Naive thymus-derived CD8-positive, alpha-beta T cell (primary cell): ENCODE measurements at places on chromosomes 6 and 20. TPM values are rescaled to one million over a fixed set of nuclear protein-coding genes. Genes with fewer than 3 reads are reported as not detected.

- H3K36me3 ChIP-seq, result no peaks in the 10 kb centered on the region
- no peak for DNase-seq
- H3K27me3 ChIP-seq, result peaks cover 14% of the 10 kb centered on the region
- H3K4me3 ChIP-seq, result no peak overlapping the region
Observed at GRCh38 chr6:39453241-39453640, 130.7 kb upstream of the KCNK16 start.

- H3K27me3 ChIP-seq, result peaks cover 6% of the 10 kb centered on the region
- no peak overlapping the region for H3K27ac ChIP-seq
- peaks cover 7% of the 10 kb centered on the region for H3K4me1 ChIP-seq
- no peak for DNase-seq
- no peaks in the 10 kb centered on the region for H3K36me3 ChIP-seq
- no peak overlapping the region for H3K4me3 ChIP-seq
Observed at GRCh38 chr6:6694368-6694780, 105.9 kb downstream of the LY86 start.

DNA sequence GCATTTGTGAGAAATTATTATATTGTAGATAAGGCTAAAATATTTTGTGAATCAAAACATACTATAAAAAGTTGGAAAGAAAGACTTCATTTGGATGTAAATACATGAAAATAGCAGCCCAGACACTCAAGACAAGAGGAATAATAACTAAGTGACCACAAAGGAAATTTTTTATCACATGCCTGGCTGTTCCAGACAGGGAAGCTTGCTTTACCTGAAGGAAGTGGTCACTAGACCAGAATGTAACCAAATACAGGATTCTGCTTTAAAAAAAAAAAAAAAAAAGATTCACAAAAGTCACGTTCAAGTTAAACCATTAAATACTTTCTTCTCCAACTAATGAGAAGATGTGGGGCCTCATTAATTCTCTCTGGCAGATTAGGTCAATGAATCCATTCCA lies 9.3 kb upstream of the HLA-DQB2 start:
- H3K36me3 ChIP-seq, result no peaks in the 10 kb centered on the region
- H3K27me3 ChIP-seq, result peaks cover 20% of the 10 kb centered on the region
- no peak for DNase-seq
- no peak overlapping the region for H3K4me3 ChIP-seq

DNA sequence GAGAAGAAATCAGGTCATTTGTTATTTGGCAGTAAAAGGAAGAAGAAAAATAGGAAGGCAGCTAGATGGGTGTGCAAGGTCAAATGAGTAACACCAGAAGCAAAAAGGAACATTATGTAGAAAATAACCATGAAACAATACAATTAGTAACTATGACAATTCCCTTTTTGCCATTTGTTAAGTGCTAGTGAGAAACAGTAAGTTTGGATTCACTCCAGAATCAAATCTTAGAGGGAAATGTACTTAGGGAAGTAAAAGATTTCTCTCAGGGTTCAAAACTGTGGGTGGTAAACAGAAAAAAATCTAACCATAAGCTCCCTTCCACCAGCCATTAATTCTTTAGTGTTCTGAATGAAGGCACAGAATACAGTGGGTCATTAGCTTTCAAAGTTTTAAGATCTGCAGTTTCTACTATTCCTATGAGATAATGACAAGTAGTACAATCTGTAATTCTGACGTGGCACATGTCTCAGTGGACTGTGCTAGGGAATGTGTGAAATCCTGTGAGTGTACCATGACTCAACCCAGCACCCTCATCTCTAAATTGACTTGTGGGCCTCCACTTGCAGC lies 17.1 kb downstream of the REPS1 start:
- no peaks in the 10 kb centered on the region for H3K27me3 ChIP-seq
- H3K4me3 ChIP-seq, result no peak overlapping the region
- H3K27ac ChIP-seq, result no peak overlapping the region
- H3K36me3 ChIP-seq, result no peaks in the 10 kb centered on the region
- H3K4me1 ChIP-seq, result peaks cover 85% of the 10 kb centered on the region
- DNase-seq, result no peak

The SLC13A3 gene
- polyA plus RNA-seq, result not detected

GRCh38 chr20:59589086-59589684 lies 15.2 kb upstream of the PHACTR3 start:
- DNase-seq, result no peak
- no peaks in the 10 kb centered on the region for H3K36me3 ChIP-seq
- H3K27me3 ChIP-seq, result peaks cover 24% of the 10 kb centered on the region
- peaks cover 6% of the 10 kb centered on the region for H3K4me1 ChIP-seq
- H3K27ac ChIP-seq, result no peak overlapping the region
- H3K4me3 ChIP-seq, result no peak overlapping the region

GRCh38 chr6:161686655-161687054 lies 412.8 kb upstream of the AGPAT4 start:
- no peak for DNase-seq
- H3K36me3 ChIP-seq, result no peaks in the 10 kb centered on the region
- no peak overlapping the region for H3K4me3 ChIP-seq
- no peaks in the 10 kb centered on the region for H3K27me3 ChIP-seq
- no peak overlapping the region for H3K27ac ChIP-seq

DNA sequence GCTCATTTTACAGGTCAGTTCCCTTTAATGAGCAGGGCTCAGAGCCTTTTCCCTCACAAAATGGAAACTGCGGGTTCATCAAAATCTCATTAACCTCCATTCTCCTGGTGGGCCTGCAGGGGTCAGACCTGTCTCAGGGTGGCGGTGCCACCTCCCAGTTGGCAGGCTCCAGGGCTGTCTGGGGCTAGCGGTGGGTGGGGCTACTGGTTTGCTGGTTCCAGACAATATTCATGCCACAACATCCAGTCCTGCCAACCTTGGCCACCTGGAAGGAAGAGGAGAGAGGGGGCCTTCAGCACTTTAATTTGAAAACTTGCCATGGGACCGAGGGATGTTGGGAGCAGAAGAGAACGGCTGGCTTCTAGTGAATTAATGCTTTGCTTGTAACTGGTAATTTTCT lies 41.9 kb upstream of the CTNNBL1 start:
- H3K27ac ChIP-seq, result no peak overlapping the region
- H3K4me3 ChIP-seq, result no peak overlapping the region
- no peak for DNase-seq
- peaks cover 9% of the 10 kb centered on the region for H3K27me3 ChIP-seq
- no peaks in the 10 kb centered on the region for H3K36me3 ChIP-seq

The LY6G6F gene
- not detected for polyA plus RNA-seq

DNA sequence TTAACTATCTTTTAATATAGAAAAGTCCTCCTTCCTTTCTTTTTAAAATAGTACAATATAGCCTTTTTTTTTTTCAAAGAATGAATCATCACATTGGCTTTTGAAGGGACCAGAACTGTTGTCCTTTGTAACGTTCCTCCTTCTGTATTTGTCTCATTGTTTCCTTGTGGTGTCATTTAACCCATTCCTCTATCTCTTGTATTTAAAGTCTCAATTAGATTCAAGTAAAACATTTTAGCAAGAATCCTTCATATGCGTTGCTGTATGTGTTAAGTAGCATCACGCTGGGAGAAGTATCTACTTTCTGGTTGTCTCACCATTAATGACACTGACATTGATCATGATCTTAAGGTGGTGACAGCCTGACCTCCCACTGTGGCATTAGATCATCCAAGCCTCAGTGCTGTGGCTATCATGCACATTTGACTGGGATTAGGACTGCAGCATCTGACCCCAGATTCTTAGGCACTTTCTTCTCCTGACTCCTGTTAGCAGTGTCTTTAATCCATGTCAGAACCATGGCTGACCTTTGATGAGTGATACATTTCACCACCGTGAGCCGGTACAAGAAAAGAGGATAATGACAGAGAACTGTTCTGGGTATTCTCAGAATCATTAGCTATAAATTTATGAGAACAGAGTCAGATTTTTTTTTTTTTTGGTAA lies 67.5 kb upstream of the TFB1M start:
- no peaks in the 10 kb centered on the region for H3K36me3 ChIP-seq
- no peak overlapping the region for H3K4me3 ChIP-seq
- H3K4me1 ChIP-seq, result no peaks in the 10 kb centered on the region
- no peak for DNase-seq
- H3K27ac ChIP-seq, result no peak overlapping the region

The SPTLC3 gene
- polyA plus RNA-seq, result 2.3 TPM

DNA sequence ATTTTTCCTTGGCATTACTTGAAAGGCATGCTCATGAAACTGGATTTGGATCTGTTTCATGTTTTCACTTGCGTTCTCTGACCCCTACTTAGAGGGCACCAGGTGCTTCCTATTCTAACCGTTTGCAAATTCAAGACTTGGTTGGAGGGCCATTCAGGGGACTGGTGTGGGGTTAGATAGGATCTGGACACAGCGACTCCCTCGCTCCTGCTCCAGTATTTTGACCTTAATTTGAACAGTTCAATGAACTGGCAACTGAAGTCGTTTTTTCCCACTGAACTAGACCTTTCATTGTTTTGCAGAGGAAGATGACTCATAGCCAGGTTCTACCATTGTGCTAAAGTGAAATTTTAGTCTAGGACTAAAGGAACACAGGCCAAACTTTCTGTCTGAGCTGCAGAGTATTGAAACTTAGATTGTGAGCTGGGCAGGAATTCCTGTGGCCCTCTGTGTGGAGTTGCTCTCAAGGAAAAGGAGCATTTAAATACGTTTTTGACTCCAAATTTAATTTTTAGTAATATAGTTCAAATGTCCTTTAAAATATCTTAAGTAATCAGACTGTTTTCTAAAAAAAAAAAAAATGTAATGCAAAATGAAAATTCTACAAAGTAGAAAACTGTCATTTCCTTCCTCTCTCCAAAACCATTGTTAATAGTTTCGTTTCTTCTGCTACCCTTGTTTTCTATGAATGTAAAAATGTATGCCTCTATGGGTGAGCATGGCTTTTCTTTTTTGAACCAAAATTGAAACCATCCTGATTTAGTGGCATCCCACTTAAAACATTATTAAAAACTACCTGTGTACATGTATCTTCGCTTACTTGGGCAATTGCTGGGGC lies 64.8 kb downstream of the UTRN start:
- peak overlapping the region; percentile 93 for H3K27ac ChIP-seq
- peak overlapping the region; percentile 85 for H3K4me3 ChIP-seq
- H3K27me3 ChIP-seq, result no peaks in the 10 kb centered on the region
- H3K36me3 ChIP-seq, result peaks cover 7% of the 10 kb centered on the region
- peak; percentile 50 for DNase-seq

DNA sequence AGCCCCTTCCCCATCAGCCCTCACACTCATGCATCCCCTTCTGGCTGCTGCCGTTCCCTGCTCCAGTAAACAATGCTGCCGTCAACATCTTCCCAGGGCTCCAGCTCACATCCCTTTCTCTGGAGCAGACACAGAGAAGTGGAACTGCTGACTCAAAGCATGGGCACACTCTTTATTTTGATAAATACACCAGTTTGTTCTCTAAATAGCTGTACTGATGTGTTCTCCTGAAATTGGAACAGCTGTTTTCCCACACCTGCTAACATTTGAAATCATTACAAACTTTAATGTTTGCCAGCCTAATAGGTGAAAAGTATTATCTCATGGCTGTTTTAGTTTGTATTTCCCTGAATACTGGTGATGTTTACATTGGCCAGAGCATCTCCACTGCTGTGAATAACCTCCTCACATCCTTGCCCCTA lies 102.1 kb upstream of the NXT1 start:
- no peaks in the 10 kb centered on the region for H3K4me1 ChIP-seq
- no peak overlapping the region for H3K4me3 ChIP-seq
- no peaks in the 10 kb centered on the region for H3K36me3 ChIP-seq

DNA sequence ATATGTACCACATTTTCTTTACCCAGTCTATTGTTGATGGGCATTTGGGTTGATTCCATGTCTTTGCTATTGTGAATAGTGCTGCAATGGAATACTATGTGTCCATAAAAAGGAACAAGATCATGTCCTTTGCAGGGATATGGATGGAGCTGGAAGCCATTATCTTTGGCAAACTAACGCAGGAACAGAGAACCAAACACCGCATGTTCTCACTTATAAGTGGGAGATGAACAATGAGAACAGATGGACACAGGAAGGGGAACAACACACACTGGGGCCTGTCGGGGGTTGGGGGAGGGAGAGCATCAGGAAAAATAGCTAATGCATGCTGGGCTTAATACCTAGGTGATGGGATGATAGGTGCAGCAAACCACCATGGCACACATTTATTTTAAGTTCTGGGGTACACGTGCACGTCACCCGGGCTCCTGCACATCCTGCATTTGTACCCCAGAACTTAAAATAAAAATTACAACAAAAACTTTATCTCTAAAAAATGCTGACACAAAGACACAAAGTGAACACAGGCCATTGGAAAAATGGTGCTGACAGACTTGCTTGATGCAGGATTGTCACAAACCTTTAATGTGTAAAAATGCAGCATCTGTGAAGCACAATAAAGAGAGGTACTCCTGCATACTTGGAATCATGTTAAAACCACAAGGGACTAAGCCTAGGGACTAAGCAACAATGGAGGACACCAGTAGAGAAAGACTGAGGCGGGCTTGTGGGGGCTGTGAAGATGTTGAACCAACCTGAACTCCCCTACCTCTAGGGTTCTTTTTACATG lies 48.8 kb downstream of the BCAS1 start:
- no peak overlapping the region for H3K27ac ChIP-seq
- no peak for DNase-seq
- H3K36me3 ChIP-seq, result no peaks in the 10 kb centered on the region
- no peaks in the 10 kb centered on the region for H3K4me1 ChIP-seq

The TBX18 gene
- not detected for polyA plus RNA-seq

- no peaks in the 10 kb centered on the region for H3K27me3 ChIP-seq
- no peak for DNase-seq
- peaks cover 79% of the 10 kb centered on the region for H3K4me1 ChIP-seq
- H3K4me3 ChIP-seq, result peak overlapping the region; percentile 85
Observed at GRCh38 chr6:2855061-2855519, 13.4 kb upstream of the SERPINB1 start.

- no peaks in the 10 kb centered on the region for H3K36me3 ChIP-seq
- no peak overlapping the region for H3K4me3 ChIP-seq
- no peaks in the 10 kb centered on the region for H3K27me3 ChIP-seq
- no peak for DNase-seq
Observed at GRCh38 chr6:37539171-37540028, 39.7 kb upstream of the CCDC167 start.

DNA sequence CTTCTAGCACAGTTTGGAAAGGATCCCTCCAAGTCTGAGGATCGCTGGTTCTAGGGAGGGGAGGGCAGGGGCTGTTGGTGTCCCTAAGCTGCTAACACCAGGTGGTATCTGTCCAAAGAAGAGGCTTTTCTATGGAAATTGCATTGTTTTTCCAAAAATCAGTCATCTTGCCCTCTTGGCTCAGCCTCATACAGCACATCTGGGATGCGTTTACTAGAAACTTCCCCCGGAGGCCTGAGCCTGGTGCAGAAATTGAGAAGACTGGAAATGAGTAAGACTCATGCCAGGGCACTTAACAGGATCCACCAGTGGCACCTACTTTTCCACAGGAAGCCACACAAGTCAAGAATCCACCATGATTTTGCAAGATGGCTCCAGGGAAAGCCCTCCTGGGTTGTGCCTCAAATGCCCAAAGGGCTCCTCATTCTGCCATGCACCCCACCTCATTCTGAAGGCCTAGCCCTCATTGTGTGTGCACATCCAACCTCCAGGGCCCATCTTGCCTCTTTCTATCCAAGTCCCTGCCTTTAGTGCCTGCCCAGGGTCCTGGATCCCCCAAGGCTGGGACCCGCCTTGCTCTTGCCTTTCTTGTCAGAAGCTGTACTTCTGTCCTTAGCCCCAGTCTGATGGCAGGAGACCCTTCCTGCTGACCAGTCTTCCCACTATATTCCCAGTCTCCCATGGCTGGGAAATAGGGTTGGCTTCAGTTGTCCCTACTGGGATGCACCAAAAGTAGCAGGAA lies 97.6 kb downstream of the MRPL14 start:
- H3K4me3 ChIP-seq, result no peak overlapping the region
- peaks cover 10% of the 10 kb centered on the region for H3K27me3 ChIP-seq
- no peaks in the 10 kb centered on the region for H3K36me3 ChIP-seq
- no peaks in the 10 kb centered on the region for H3K4me1 ChIP-seq
- no peak for DNase-seq

The PROKR2 gene
- not detected for polyA plus RNA-seq
